ENCODE measurements at places on chromosomes 2 and 18. TPM values are rescaled to one million over a fixed set of nuclear protein-coding genes. Genes with fewer than 3 reads are reported as not detected.

SPATA3 gene
- not detected for total RNA-seq

C1QL2 gene
- not detected for total RNA-seq

CDCA7 gene
- 57.9 TPM for total RNA-seq

VSNL1 gene
- total RNA-seq, result 4.6 TPM

IL1R1 gene
- 5.3 TPM for total RNA-seq

PCARE gene
- not detected for total RNA-seq

C2orf15 gene
- 1.9 TPM for total RNA-seq

CD207 gene
- not detected for total RNA-seq

GDF7 gene
- total RNA-seq, result 0.02 TPM

FAP gene
- not detected for total RNA-seq

GAL3ST2 gene
- 0.44 TPM for total RNA-seq

ZNF396 gene
- total RNA-seq, result 1.3 TPM

EIF5B gene
- total RNA-seq, result 65.9 TPM

Data from HCT116 (cell line).